Nephron progenitor cell (in vitro differentiated cells): ENCODE measurements at places on chromosomes 7 and 10.

DNA sequence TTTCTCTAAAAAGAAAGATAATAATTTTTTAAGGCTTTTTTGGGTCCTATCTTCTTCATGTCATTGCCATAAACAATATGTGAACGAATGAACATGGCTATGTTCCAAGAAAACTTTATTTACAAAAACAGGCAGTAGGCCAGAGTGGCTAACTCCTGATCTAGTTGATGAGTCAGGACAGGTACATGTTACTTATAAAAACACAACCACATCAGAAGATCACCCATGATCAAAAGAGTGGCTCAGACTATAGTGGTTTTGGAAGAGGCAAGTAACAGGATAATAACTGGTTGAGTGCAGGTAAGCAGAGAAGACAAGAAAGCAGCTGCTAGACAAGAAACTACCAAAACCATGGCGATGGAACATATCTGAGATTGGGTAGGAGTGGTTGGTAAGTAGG is 468.7 kb downstream of the KCNMA1 start:
- DNase-seq = no peak

GRCh38 chr7:30166841-30167235 is 32.1 kb downstream of the MTURN start:
- DNase-seq = no peak

GRCh38 chr7:151139071-151139790 is 28.3 kb downstream of the GBX1 start:
- DNase-seq = no peak

GRCh38 chr10:22437620-22438588 is 92.6 kb downstream of the SPAG6 start:
- no peak for DNase-seq

DNA sequence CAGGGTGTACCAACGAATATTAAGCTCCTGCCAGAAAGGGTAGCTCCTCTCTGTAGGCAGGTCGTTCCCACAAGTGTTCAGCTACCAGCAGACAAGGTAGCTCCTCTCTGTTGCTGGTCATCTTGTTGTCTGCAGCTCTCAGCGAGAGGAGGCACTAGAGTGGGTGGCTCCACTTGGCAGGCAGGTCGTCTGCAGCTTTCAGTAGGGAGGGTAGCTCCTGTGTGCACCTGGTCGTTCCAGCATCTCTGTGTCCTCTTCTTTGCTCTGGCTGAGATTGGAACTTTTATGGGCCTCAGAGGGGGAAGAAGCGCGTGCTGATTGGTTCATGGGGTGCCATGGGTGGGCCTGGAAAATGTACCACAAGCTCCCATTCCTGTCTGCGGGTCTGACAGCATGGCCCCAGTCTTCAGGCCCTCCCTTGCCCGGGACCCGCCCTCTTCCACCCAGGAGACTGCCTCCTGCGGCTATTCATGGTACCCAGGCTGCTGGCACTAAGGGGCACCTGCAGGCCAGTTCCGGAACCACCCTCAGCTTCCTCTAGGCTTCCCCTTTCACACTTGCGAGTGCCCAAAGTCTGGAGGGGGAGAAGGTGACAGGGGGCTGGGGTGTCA is 63.9 kb upstream of the CACNA2D1 start:
- DNase-seq = no peak

- no peak for DNase-seq
Observed at GRCh38 chr10:77768039-77768438, 130.4 kb upstream of the KCNMA1 start.

GRCh38 chr7:155071121-155071651 is 1.1 kb downstream of the HTR5A start:
- DNase-seq = no peak

DNA sequence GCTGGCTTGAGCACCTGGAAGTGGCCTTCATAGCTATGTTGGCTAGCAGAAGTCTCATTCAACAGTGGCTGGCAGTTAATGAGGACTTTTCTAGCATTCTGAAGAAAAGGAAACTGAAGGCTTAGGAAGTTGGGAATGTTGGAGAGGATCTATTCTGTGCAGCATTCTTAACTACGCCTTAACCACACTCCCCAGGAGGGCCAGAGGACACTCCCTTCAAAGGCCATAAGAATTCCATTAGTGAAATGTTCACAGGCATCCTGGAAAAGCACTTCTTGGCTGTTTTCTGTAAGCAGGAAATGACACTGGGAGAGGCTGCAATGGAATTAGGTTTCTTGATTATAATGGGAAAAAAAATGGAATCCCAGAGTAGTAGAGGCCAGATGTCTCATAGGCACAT is 188.9 kb downstream of the ARHGAP12 start:
- DNase-seq = no peak

DNA sequence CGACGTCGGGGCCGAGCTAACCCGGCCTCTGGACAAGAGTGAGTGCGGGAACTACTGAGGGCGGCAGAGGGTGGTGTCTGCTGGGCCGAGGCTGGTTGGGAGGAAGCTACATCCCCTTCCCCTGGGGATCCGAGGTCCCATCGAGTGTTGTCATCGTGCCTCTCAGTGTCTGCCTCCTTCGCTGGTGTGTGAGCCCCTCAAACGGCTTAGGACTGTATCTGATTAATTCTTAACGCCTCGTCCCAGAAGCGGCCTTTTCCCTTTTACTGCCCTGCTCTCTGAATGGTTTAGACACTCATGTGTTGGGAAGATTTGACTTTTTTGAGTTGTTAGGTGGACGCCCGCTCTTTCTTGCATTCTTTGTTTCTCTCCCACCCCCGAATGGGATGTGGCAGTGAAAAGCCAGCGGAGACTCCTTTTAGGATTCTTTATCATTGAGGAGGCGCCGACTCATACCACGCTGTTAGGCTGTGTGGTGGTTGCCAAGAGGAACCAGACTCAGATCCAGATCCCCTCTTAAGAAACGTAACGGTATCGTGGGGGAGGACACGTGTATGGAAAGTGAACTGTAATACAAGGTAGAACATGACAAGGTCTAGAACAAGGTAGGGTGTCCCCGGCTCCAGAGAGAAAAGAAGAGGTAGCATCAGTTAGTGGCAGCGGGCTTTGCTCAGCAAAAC is 631 bp downstream of the SUPV3L1 start:
- DNase-seq = peak; percentile 9

DNA sequence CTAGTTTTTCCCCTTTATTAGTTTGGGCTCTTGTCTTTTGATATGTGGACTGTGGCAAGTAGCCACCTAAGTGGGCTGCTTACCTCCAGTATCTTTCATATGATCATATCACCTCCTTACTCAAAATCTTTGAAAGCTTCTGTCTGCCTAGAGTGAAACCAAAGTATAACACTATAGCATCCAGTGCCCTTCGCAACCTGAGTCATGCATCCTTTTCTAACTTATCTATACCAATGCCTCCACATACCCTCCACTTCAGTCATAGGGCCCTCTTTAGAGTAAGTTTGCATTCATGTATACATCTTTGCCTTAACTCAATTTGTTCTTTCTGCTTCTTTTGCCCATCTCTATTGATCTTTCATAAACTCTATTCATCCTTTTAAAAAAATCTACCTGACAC is 15.7 kb upstream of the MACC1 start:
- no peak for DNase-seq

DNA sequence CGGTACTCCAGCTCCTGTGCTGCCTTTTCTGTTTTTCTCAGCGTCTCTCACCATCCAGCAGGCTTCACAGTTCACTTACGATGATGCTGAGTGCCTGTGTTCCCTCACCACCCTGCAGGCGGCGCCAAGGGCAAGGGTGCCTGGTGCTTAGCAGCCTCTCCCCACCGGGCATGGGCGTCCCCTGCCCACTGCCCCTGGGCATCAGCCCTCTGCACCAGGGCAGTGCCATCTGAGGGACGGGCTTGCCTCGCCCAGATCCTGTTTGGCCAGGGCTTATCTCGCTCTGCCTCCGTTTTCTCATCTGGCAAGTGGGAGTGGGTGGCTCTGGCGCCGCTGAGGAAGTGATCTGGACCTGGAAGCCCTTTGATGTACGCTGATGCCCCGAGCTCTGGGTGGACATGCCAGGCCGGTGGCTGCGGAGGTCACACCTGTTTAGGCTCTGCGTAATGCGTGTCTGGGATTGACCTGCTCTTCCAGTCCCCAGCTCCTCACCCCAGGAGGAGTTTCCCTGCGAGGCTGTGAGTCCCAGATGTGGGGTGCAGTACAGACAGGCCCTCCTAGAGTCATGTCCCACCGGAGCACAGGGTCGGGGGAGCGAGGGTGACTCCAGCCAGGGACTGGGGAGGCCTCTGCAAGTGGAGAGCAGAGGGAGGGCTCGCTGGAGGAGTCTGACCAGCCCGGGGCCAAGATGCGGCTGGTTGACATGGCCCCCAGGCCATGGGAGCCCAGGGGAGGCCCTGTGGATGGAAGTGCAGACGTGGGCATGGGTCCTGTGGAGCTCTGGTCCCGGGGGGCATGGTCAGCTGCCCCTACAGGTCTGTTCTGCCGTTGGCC is 11.8 kb downstream of the TTYH3 start:
- DNase-seq = no peak

DNA sequence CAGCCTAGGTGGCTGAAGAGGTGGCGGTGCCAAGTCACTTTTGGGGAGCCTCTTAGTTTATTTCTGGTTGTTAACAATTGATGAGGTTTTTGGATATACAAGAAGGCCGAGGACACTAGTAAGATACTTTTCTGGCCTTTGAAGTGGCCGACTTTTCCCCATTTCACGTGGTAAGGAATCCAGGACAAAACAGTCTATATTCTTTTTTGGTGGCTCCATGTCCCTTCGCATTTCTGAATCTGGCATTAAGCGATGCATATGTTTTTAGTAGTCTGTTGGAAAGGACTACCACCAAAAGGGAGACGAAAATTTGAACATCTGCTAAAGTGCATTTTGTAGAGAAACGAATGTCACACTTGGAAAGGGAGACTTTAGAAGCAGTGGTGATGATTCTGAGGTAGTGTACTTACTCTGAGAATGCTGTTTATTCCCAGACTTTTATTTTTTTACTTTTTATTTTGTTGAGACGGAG is 1.5 kb downstream of the MLLT10 start:
- no peak for DNase-seq

DNA sequence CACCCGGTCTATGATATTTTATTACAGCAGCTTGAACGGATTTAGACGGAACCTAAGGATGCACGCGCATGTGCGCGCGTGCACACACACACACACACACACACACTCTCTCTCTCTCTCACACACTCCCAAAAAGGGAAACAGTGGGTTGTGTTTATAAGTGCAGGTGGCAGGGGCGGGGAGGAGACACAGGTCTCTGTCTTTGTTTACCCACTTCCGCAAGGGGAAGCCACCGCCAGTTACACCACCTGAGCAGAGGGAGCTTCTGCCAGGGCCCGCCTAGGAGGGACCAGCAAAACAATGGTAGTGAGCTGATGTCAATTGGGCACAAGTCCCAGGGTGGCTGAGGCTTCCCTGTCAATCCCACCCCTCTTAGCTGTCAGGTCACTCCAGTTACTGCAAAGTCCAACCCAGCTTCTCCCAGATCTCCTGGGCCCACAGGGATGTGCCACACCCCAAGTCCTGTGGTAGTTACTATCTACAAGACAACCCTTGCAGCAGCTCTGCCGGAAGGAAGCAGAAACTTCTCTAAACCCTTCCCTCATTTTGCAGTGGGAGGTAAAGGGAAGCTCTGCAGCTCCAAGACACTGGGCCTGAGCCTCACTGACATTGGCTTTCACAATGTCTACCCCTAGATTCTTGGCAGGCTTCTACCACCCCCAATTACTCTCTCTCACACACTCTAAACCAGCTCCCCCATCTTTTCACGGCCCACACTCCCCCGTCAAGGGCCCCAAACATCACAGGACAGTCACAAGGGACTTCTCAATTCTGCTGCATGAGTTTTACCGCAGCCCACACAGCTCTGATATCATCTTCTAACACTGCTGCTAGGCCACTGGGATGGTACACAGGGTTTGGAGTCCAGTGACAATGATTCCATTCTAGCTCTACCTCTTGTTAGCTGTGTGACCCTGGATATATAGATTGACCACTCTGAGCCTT is 17.6 kb downstream of the ANXA11 start:
- no peak for DNase-seq

DNA sequence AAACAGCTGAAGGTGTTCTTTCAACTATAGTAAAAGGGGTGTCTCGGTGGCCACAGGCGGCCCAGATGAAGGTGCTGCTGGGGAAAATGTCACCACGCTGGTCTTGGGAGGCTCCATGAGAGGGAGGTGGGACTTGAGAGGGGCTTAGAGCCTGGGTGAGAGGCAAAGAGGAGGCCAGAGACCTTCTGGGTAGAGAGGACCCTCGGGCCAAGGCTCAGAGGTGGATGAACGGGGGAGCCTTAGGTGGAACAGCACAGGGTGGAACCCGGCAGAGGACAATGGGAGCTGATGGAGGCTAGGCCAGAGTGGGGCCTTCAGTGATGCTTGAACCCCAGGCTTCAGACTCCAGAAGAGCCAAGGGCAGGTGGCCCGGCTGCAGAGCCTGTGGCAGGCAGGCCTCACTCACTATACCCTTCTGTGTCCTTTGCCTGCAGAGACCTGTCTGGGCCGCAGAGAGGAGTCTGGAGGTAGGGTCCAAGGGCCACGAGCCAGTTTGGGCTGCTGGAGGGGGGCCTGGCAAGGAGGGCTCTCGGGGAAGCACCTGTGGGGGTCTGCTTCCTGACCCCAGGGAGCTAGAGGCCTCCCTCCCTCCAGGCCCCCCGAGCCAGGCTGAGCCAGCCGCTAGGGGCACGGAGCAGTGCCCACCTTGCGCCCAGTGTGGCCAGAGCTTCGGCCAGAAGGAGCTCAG is 32.1 kb downstream of the ZNF783 start:
- no peak for DNase-seq

- no peak for DNase-seq
Observed at GRCh38 chr10:11448190-11448544, 163.3 kb downstream of the USP6NL start.

DNA sequence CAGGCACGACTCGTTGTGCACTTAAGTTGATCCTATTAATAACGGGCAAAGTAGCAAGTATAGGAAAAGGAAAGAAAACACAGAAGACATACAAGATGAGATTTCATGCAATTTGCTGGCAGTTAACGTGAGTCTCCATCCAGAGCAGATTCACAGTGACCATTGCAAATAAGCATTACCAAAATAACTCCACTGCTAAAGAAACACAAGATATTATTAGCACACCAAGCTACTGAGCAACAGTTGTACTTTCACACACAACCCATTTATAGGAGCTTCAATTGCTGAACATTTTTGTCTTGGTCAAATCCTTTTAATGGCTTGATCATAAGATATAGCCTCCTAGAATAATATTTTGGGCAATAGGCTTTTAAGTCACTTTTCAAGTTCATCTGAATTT is 187.7 kb upstream of the HGF start:
- no peak for DNase-seq

DNA sequence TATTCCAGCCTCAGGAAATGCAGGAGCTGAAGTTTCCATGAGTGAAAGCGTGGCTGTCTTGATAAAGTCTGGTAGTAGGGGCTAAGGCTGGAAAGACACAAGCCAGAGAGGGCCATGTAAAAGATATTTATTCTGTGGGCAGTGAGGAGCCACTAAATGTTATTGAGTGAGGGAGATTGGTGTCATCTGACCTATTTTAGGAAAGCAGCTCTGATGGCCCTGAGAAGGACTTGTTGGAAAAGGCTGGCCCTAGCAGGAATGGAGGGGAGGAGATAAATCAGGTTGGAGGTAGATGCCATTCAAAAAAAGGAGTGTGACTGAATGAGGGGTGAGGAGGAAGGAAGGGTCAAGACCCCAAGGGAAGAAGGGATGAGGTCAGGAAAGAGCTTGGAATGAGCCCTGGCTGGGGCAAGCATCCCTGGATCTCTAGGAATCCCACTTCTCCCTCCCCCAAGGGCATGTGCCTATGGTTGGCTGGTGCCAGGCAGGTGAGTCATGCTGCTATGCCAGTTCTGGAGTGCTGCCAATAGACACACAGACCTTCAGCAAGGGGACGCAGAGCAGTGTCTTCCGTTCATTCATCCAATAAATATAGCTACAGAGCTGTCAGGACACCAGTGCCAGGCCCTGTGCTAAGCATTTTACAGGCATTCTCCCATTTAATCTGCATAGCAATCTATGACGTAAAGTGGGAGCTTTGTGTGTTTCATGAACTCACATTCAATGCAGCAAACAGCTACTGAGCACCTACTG is 2.0 kb downstream of the ANKRD2 start:
- no peak for DNase-seq
